Right ventricle myocardium inferior (tissue), 1 donor: ENCODE measurements at places on chromosomes 1 and 21.

- DNase-seq: no peak
These were observed 32.7 kb downstream of the TM2D1 start for GRCh38 chr1:61692155-61692800.

DNA sequence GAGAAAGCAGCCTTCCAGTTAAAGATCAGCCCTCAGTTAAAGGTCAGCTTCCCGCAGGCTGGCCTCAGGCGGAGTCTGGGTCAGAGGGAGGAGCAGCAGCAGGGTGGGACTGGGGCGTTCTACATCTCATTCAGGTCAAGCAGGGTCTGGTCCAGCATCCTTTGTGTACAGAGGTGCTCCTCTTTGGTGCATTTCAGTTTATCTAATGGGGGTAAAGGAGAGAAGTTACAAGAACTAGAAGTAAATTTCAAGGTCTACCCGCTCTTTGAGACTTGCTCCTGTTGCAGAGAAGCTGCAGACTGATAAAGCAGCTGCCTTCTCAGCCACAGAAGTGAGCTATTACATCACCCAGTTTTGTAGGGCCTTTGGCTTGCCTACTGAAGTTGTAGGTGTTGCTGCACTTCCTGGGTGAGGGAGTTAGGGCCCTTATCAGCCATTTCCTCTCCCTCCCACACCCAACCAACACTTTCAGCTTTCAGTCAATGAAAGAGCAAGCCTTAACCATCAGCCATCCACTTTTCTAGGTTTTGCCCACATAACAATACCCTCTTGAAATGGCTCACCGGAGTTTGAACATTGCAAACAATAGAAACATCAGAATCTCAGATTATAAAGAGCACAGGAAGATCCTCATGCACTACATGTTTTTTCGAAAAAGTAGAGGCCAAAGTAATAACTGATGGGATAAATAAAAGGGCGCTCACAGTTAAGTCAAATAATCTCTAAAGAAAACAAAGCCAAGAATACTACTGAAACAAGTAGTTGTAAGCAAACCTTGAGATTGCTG is 2.8 kb upstream of the NUP210L start:
- no peak for DNase-seq

DNA sequence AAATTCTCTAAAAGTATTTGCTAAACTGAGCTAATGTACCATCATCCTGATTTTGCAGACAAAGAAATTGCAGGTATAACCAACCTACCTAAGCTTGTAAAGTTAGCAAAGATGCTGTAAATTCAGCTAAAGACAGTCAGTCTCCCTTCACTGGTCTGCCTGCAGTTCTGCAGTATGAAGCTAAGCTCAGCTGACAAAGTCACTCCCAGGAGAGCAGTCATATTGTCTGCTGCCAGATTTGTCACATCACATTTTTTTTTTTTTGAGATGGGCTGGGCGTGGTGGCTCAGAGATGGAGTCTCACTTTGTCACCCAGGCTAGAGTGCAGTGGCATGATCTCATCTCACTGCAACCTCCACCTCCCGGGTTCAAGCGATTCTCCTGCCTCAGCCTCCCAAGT is 8.9 kb upstream of the CMPK1 start:
- no peak for DNase-seq

- no peak for DNase-seq
These were observed 30.1 kb upstream of the PARP1 start for GRCh38 chr1:226438007-226438406.

GRCh38 chr1:36128126-36128904 is 3.3 kb upstream of the COL8A2 start:
- no peak for DNase-seq

- no peak for DNase-seq
These were observed at the start of gene OR2M4 for GRCh38 chr1:248231117-248231516. Gene OR2M4 (plus strand): TSS chr1:248231417. CDS start chr1:248238929, 7,512 bp downstream.

DNA sequence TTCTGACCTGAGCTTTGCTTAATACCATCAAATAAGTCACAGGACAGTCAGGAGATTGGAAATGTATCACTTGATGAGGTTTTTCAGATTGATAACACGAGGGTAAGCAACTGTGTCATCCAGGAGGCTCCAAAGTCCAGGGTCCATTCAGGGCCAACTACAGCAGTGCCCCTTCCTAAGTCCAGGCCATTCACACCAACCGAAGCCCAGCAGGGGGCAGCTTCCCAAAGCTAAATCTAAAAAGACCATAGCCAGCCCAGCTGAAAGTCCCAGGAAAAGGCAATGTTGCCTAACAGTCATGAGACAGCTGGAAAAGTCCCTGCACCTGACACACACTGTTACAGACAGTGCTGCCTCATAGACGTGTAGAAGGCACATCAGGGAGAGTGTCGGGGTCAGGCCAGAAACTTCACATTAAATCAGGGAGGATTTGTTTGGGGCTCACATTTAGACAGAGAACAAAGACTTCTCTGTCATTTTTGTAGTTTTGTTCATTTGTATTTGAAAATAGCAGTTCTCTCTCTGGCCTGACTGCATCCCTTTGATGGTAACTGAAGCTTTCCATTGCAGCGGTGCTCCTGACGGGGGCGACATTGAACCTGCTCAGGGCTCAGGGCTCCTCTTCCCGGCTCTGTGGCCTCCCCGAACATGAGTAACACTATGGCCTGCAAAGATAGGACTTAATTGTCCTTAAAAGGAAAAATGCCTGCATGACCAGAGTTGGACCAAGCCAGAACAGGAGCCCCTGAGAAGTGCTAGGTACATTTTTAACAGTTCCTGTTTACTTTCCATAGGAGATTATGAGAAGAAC is 200.4 kb downstream of the NRIP1 start:
- DNase-seq: peak; percentile 73

GRCh38 chr1:192787914-192788585 is 20.8 kb upstream of the RGS2 start:
- peak; percentile 59 for DNase-seq

GRCh38 chr21:38769191-38769780 is 36.4 kb upstream of the ETS2 start:
- DNase-seq: no peak

GRCh38 chr1:172948457-172948856 is 102.3 kb downstream of the TNFSF18 start:
- no peak for DNase-seq

GRCh38 chr1:64693406-64693805 is 51.5 kb upstream of the RAVER2 start:
- DNase-seq: no peak

DNA sequence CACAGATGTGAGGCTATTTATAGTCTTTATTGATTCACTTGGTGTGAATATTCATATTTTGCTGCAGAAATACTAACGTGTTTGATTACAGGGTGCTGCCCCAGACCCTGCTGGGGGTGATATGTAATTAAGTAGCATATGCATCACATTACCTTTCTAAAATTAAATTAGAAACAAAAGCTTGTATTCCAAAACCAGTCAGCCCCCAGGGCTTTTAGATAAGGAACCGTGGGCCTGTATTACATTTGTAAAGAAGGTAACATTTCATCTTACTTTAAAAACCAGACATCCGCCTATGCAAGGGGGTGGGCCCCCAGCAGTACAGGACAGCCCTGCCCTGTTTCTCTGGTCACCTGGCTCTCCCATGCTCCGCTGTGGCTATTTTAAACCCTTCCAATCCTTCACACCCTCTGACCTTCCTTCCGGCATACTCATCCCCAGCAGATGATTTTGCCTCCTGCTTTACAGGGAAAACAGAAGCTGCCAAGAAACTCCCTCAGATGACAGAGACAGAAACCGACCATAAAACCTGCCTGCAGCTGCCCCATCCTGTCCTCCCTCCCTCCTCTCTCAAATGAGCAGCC is 22.0 kb upstream of the KCNC4 start:
- DNase-seq: no peak
